ENCODE measurements at places on chromosomes 7 and 10.

DNA sequence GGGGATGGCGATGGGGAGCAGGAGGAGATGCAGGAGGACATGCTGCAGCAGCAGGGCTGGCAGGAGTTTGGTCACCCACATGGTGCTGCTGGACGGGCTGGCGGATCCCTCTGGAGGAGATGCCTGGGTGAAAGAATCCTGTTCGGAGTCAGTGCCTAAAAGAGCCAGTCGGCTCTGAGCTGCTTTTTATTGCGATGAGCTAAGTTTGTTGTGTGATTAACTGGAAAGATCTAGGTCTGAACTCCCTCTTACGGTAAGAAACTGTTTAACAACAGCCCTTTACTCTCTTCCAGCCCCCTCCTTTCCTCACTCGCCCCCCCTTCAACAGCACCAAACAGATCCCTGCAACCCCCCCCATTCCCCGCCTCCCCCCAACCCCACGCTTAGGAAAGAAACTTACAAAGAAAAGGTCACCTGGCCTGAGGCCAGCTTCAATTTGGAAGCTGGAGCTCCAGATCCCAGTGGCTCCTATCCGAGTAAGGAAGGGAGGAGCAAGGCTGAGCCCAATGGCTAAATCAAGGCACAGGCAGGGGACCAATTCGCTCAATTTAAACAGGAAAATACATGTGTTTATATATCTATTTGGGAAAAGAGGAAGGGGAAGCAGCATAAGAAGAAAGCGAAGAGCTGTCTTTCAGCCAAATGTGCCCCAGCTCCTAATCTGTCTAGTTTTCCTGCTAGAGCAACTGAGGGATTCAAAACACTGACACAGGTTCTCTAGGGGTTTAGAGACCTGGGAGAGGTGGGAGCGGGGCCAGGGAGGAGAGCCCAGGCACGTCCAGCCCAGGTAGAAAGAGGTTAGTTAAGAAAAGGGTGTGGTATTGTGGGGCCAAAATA, at the start of gene HGF:
TSS of gene HGF (minus strand) at position 157 of the 837 bp plus-strand sequence. CDS start at position 81, 76 bp downstream.
- no peak for DNase-seq

DNA sequence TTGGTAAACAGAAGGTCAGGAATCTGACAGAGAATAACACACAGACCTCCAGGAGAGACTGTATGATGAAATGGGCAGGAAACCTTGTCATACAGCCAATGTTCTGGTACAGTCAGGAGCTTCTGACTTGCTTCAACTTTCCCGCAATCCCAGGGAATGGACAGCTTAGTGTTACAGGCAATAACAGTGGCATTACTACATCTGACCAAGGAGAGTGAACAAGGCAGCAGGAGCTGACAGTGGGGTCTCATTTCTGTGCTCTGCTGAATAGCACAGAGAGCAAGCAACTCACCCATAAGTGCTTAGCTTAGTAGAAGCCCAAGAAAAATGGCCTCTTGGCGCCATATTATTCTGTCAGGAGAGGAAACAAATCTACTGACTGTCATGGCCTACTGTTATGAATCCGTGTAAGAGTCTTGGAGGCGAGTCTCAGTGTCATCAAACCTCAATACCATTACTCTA, 186.2 kb upstream of the MTPN start:
- DNase-seq = no peak

GRCh38 chr7:12655161-12655560, 32.3 kb upstream of the ARL4A start:
- DNase-seq = no peak

- DNase-seq = no peak
Measured at GRCh38 chr7:105854498-105854897, 21.9 kb downstream of the ATXN7L1 start.

GRCh38 chr7:40436710-40437109, 301.9 kb downstream of the SUGCT start:
- DNase-seq = no peak

DNA sequence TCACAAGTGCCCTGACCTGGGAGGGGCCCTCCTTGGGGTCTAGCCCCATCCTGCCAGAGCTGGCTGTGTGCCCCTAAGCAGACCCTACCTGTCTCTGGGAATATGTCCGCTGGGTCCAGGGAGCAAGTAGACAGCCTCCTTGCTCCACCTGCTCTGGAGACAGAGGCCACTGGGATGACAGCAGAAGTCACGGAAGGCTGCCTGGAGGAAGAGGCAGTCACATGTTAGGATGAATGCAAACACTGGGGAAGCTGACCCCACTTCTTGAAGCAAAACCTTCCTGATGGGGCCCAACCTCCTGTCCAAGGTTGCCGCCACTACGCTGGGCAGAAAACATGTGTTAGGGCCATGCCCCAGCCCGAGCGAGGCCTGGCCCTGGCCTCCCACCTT, 11.7 kb upstream of the LFNG start:
- DNase-seq = no peak

DNA sequence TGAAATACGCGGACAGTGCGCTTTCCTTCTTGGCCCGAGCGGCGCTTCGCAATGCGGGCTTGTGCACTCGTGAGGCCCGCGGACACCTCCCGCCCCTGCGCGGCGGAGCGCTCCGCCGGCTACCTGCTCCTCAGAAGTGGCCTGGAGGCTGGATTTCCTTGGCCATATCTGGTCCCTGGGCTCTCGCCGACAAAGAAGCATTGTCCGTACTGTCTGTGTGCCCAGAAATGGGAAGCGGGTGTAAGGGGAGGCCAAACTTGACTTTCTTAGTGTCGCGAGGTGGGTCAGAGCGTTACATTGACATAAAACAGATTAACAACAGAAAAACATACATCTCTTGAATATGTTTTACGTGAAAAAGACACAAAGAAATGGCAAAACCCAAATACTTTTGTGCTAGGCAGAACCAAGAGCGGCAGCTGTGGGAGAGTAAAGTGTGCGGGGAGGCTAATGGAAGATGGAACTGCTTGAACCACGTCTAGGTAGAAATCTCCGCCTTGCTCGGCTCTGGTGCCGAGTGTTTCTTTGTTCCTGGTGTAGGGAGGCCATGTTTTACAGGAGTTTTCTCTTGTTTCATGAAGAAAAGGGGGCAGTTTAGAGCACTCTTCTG, 1.4 kb downstream of the LANCL2 start:
- DNase-seq = peak; percentile 21

DNA sequence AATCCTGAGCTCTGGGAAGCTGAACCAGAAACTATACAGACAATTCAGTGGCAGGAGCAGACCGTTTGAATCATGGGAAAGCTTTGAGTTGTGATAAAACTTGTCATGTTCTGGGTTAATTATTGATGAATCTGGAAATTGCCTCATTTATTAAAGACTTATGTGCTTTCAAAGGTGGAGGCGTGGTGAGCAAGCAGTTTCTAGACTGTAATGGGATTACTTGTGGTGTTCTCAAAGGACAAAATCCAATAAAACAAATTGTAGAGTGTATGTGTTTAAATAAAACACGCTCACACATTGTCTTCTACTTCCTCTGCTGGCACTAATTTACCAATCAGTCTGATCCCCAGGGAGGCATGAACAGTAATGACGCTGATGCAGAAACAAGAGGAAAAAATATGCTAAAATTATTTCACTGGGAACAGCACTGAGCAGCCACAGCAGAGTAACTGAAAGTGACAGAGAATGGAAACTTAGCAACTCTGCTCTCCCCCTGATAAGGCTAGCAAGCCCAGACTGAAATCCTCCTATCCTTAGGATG, 25.1 kb downstream of the PARD3 start:
- DNase-seq = no peak

Data from NCI-H526 treated with DMSO at 0.1 percent for 48 hours (cell line).